Body of pancreas (tissue), 4 donors: ENCODE measurements at places on chromosomes 16 and 17.
A peak's percentile ranks its signal among the peaks of the same experiment; 100 is the strongest.

GRCh38 chr17:57956291-57957119 is 1.3 kb upstream of the CUEDC1 start:
- peak overlapping the region; percentile 86 for H3K27ac ChIP-seq
- H3K36me3 ChIP-seq: no peaks in the 10 kb centered on the region
- no peak for DNase-seq
- H3K4me3 ChIP-seq: no peak overlapping the region
- H3K27me3 ChIP-seq: no peaks in the 10 kb centered on the region
- peaks cover 29% of the 10 kb centered on the region for H3K4me1 ChIP-seq

- H3K27ac ChIP-seq: no peak overlapping the region
- H3K36me3 ChIP-seq: peaks cover 35% of the 10 kb centered on the region
- DNase-seq: no peak
- no peak overlapping the region for H3K4me3 ChIP-seq
Observed at GRCh38 chr17:37541880-37542660, 52.4 kb downstream of the DUSP14 start.

GRCh38 chr17:51319186-51319585 is 58.8 kb downstream of the UTP18 start:
- H3K36me3 ChIP-seq: no peaks in the 10 kb centered on the region
- no peak overlapping the region for H3K27ac ChIP-seq
- no peaks in the 10 kb centered on the region for H3K27me3 ChIP-seq

DNA sequence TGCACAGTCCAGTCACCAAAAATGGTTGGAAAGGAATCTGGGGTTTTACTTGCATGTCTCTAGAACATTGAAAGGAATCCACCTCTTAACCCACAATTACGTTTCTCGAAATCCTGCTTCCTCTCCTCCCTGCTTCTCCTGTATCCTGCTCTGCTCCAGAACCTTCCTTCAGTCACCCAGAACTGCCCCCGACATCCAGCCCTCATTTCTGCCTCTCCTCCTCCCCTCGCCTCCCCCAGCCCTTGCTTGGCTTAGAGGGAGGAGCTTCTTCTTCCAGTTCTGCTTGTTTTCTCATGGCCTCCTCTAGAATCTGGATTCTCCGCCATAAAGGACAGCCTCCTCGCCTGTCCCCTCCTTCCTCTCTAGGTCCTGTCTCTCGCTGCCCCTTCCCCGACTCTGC is 48.3 kb downstream of the ZDHHC7 start:
- no peaks in the 10 kb centered on the region for H3K27me3 ChIP-seq
- DNase-seq: no peak
- H3K36me3 ChIP-seq: no peaks in the 10 kb centered on the region

DNA sequence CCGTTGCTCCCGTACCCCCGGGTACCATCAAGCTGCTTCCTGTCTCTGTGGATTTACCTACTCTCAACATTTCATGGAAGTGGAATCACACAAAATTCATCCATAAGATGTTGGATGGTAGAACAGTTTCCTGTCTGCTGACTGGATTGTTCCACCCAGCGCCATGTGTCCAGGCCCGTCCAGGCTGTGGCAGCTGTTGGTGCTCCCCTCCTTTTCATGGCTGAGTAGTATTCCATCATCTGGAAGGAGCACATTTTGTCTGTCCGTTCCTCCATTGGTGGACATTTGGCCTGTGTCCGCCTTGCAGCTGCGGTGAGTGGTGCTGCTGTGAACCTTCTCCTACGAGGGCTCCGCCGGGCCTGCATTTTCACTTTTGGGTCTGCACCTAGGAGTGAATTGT is 18.4 kb downstream of the TSC2 start:
- no peak overlapping the region for H3K4me3 ChIP-seq
- no peak overlapping the region for H3K27ac ChIP-seq
- no peaks in the 10 kb centered on the region for H3K27me3 ChIP-seq
- DNase-seq: no peak
- no peaks in the 10 kb centered on the region for H3K4me1 ChIP-seq

DNA sequence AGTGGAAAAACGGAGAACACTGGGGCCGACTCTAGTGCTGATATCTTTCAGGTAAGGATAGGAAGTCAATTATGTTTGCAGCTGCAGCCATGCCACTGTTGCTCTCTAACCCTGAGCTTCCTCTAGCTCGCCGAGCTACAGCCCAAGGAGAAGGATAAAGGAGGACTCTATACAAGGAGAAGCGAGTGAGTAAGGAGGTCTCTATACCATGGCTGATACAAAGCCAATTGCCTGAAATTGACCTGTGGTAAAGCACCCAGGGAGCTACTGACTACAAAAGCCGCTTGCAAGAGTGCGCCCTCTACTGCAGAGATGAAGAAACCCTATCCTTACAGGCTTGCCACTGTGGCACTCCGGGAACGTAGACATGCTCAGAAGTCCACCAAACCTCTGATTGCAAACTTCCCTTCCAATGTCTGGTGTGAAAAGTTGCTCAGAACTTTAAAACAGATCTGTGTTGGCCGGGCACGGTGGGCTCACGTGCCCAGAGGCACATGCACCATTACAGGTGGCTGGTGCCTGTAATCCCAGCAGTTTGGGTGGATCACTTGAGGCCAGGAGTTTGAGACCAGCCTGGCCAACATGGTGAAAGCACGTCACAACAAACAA is 10.8 kb upstream of the SLC46A1 start:
- peak; percentile 80 for DNase-seq
- H3K4me1 ChIP-seq: no peaks in the 10 kb centered on the region
- no peak overlapping the region for H3K27ac ChIP-seq
- no peaks in the 10 kb centered on the region for H3K36me3 ChIP-seq
- H3K4me3 ChIP-seq: no peak overlapping the region

GRCh38 chr17:46889992-46890564 is 32.9 kb upstream of the GOSR2 start:
- no peaks in the 10 kb centered on the region for H3K36me3 ChIP-seq
- no peak overlapping the region for H3K27ac ChIP-seq
- H3K4me1 ChIP-seq: peaks cover 5% of the 10 kb centered on the region
- H3K27me3 ChIP-seq: no peaks in the 10 kb centered on the region
- H3K4me3 ChIP-seq: no peak overlapping the region
- no peak for DNase-seq

DNA sequence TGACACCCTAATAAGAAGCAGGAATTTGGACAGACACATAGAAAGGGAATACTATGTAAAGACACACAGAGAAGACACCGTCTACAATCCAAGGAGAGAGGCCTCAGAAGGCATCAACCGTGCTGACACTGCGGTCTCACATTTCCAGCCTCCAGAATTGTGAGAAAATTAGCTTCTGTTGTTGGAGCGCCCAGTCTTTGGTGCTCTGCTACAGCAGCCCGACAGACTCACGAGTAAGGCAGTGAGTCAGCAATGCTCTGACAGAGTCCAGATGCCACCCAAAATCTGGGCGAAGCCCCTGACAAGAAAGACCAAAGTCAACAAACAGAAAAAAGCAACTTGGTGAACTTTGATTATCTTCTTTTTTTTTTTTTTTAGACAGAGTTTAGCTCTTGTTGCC is 32.5 kb upstream of the RAI1 start:
- H3K27ac ChIP-seq: no peak overlapping the region
- DNase-seq: no peak
- no peaks in the 10 kb centered on the region for H3K36me3 ChIP-seq
- no peaks in the 10 kb centered on the region for H3K4me1 ChIP-seq

DNA sequence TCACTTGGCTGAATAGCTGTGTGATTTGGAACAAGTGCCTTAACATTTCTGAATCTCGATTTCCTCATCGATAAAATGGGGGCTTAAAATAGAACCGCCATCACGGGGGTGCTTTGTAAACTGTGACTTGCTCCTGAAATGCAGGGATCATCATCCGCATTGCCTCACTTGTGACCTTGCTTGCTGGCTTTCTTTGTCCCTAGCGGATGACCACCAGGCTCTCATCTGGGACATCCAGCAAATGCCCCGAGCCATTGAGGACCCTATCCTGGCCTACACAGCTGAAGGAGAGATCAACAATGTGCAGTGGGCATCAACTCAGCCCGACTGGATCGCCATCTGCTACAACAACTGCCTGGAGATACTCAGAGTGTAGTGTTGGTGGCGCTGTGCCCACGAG is 11.9 kb upstream of the TACO1 start:
- H3K4me1 ChIP-seq: no peaks in the 10 kb centered on the region
- H3K36me3 ChIP-seq: peaks cover 25% of the 10 kb centered on the region
- H3K27ac ChIP-seq: no peak overlapping the region

GRCh38 chr16:71467810-71468209 is 5.8 kb upstream of the ZNF23 start:
- no peaks in the 10 kb centered on the region for H3K36me3 ChIP-seq
- no peak overlapping the region for H3K4me3 ChIP-seq
- no peak overlapping the region for H3K27ac ChIP-seq
- no peak for DNase-seq
- no peaks in the 10 kb centered on the region for H3K27me3 ChIP-seq

DNA sequence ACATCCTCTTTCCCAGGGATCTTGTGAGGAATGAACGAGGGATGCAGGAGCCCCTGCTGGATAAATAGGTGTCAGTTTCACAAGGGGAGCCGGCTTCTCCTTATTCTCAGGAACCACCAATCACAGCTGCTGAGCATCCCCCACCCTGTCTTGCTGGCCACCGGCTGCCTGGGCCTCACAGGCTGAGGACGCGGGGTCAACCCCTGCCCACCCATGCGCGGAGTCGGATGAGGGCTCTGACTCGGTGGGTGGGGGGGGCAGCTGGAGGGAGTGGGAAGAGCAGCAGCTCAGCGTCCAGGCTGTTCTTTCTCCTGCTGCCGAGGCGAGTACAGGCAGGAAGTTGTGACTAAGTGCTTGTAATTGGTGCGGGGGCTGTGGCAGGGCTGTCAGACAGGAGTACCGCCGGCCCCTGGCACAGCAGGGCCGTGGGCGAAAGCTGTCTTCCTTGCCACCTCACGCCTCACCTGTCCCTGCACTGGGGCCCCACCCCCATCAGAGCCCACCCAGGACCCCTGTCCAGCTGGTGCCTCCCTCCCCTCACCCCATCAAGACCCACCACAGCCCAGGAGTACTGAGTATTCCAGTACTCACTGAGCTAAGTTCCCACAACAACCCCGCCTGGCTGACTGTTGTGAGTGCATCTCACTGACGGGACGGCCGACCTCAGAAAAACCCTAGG is 11.0 kb upstream of the DPEP1 start:
- H3K36me3 ChIP-seq: no peaks in the 10 kb centered on the region
- no peaks in the 10 kb centered on the region for H3K4me1 ChIP-seq
- no peak for DNase-seq
- no peak overlapping the region for H3K27ac ChIP-seq
- H3K4me3 ChIP-seq: no peak overlapping the region

GRCh38 chr17:5509482-5509881 is 23.1 kb downstream of the MIS12 start:
- H3K4me3 ChIP-seq: no peak overlapping the region
- H3K36me3 ChIP-seq: no peaks in the 10 kb centered on the region
- no peaks in the 10 kb centered on the region for H3K4me1 ChIP-seq
- DNase-seq: no peak
- H3K27me3 ChIP-seq: no peaks in the 10 kb centered on the region
- no peak overlapping the region for H3K27ac ChIP-seq
